Hepatocyte (in vitro differentiated cells): ENCODE measurements at places on chromosomes 11 and 22. TPM values are rescaled to one million over a fixed set of nuclear protein-coding genes. Genes with fewer than 3 reads are reported as not detected.
A peak's percentile ranks its signal among the peaks of the same experiment; 100 is the strongest.

SLCO2B1 gene
- total RNA-seq, result 52.2 and 79.2 TPM in 2 replicates

GRCh38 chr22:31282748-31283468, 9.4 kb downstream of the PIK3IP1 start:
- H3K27me3 ChIP-seq, result no peaks in the 10 kb centered on the region
- H3K36me3 ChIP-seq, result no peaks in the 10 kb centered on the region
- no peak for DNase-seq
- H3K4me1 ChIP-seq, result peaks cover 9% of the 10 kb centered on the region
- H3K27ac ChIP-seq, result no peak overlapping the region
- H3K4me3 ChIP-seq, result no peak overlapping the region

- no peaks in the 10 kb centered on the region for H3K4me1 ChIP-seq
- H3K27ac ChIP-seq, result peak overlapping the region; percentile 59
- H3K36me3 ChIP-seq, result no peaks in the 10 kb centered on the region
- peak; percentile 19 for DNase-seq
- no peak overlapping the region for H3K4me3 ChIP-seq
Measured at GRCh38 chr11:131099013-131099412, 182.7 kb upstream of the SNX19 start.

DNA sequence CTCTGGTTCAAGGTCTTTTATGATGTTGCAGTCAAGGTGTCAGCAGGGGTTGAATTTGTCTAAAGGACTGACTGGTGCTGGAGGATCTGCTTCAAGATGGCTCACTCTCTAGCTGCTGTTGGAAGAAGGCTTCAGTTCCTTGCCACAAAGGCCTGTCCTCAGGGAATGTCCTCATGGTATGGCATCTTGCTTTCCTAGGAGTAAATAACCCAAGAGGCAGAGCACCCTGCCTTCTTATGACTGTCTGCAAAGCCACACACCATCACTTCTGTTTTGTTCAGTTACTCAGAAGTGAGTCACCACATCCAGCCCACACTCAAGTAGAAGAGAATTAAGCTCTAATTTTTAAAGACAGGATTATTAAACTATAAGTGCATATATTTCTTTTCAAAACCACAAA, 45.2 kb downstream of the PLAAT5 start:
- DNase-seq, result no peak
- no peaks in the 10 kb centered on the region for H3K36me3 ChIP-seq

DNA sequence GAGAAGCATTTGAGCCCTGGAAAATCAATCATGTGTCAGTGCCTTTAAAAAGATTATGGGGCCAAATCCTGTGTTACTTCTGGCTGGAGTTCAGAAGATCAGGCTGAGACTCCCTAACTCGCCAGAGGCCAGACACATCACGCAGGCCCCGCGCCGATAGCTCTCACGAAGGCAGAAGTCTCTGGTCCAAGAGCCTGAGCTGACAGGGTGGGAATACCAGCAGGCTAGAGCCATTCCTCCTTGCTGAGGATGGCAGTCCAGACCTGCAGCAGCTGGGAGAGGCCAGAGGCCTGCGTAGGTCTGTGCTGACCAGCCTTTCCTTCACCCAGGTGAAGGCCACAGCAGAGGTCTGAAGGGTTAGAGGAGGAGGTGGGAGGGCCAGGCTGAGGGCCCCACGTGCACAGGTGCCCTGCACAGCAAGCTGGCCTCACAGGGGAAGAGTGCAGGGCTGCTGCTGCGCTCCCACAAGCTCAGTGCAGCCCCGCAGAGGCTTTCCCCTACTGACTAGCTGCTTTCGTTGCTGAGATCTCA, 52.9 kb downstream of the ST14 start:
- no peaks in the 10 kb centered on the region for H3K36me3 ChIP-seq
- peaks cover 3% of the 10 kb centered on the region for H3K4me1 ChIP-seq
- no peak overlapping the region for H3K4me3 ChIP-seq
- no peak for DNase-seq
- no peak overlapping the region for H3K27ac ChIP-seq
- no peaks in the 10 kb centered on the region for H3K27me3 ChIP-seq
